Eye (tissue), 1 donor: ENCODE measurements at places on chromosomes 12 and 14.

- DNase-seq, result no peak
Measured at GRCh38 chr14:75341620-75342019, 63.0 kb downstream of the FOS start.

DNA sequence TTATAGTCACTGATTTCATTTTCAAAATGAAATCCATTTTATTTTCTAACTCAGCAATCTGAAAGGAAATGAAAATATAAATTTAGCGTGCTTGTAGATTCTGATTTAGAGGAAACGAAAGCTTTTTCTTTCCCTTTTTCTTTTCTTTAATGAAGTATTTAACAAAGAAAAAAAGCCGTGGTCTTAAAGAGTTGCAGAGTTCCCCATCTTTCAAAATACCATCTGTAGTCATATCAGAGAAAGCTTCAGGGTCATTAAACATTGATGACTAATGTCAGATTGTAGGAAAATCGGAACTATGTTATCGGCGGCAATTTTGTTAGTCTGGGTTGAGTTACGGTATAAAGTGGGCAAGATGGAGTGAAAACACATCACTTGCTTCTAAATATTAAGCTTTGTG is 32.3 kb downstream of the DRAM1 start:
- DNase-seq, result no peak

GRCh38 chr12:73951956-73952703 is 585.5 kb upstream of the ATXN7L3B start:
- no peak for DNase-seq

DNA sequence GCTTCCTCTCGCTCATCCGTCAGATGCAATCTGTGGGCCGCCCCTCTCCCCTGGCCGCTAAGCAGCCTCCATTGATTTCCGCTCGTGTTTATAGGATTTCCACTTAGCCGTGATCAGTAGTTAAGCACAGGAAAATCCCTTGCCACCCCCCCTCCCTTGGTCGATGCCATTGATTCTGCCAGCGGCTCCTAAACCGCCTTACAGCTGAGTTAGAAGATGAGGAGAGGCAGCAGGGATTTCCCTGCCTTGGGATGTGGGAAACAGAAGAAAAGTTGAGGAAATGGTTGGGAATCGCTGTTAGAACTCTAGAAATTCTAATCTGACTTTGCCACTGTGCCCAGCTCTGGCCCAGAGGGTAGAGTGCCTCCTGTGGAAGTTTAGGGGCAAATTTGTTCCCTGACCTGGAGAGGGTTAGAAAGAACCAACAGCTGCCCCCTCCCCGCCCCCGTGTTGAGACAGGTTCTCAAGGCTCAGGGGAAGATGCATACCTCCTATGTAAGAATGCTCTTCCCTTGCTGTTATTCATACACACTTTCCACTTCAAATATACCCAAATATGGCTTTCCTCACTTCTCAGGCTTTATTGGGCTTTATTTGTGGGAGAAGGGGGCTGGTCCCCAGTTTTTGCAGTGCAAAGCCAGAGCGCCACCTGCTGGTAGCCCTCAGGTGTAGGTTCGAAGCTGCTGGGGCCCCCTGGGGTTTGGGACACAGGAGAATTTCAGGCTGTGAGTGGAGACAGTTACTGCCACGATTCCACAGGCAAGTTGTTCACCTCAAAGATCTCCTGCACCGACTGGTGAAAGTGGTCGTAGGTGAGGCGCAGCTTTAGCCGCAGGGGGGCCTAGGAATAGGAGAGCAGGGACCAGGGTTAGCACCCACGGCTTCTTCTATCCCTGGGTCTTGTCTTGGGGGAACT is 3.2 kb downstream of the THTPA start:
- peak; percentile 76 for DNase-seq

GRCh38 chr12:115129727-115130126 is 445.8 kb upstream of the TBX3 start:
- DNase-seq, result no peak

DNA sequence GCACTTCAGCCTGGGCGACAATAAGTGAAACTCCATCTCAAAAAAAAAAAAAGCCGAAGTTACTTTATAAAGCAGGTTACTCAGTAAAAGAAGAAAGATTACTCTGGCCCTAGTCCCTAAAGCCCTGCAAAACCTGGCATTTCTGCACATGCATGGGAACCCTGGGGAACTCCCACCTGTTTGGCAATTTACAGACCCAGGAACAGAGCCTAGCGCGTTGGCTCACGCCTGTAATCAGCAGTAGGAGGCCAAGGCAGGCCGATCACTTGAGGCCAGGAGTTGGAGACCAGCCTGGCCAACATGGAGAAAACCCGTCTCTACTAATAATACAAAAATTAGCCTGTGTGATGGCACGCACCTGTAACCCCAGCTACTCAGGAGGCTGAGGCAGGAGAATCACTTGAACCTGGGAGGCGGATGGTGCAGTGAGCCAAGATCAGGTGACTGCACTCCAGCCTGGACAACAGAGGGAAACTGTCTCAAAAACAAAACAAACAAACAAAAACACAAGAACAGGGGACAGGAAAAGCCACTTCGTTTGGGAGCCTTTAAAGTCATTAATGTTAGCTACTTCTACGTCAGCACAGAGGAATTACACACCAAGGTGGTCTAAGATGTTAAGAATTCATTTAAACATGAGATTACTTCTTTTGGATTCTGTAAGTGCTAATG is 34.1 kb upstream of the SPTSSA start:
- no peak for DNase-seq

GRCh38 chr12:42059127-42059526 is 85.5 kb downstream of the GXYLT1 start:
- DNase-seq, result no peak

- no peak for DNase-seq
Measured at GRCh38 chr14:55832122-55832911, 252.3 kb downstream of the KTN1 start.
